ENCODE measurements at places on chromosomes 4 and X. TPM values are rescaled to one million over a fixed set of nuclear protein-coding genes. Genes with fewer than 3 reads are reported as not detected.

DNA sequence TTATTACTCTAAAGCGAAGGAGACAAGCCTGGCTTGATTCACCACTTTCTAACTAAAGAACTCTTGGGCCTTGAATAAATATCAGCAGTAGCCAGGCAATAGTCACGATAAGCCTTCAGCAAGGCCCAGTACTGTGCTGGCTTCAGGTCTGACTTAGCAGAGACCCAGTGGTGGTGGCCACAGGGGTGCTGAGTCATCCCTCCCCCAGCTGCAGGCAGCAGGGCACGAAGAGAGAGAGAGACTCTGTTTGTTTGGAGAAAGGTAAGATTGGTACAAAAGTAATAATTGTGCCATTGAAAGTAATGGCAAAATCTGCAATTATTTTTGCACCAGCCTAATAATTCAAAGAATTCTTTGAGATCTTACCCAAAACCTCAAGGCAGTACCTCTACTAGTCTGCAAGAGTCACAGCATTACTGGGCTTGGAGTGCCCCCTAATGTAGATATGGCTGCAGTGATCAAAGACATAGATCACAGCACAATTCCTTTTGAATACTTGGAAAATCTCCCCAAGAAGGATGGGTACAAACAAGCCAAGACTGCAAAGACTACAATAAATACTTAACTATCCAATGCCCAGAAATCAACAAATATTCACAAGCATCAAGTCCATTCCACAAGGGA lies 159.5 kb upstream of the USP38 start:
- no peaks in the 10 kb centered on the region for H3K4me1 ChIP-seq
- no peak overlapping the region for H3K27ac ChIP-seq
- H3K36me3 ChIP-seq, result no peaks in the 10 kb centered on the region

- H3K4me3 ChIP-seq, result no peak overlapping the region
- no peak for DNase-seq
- H3K27me3 ChIP-seq, result no peaks in the 10 kb centered on the region
These were observed 90.3 kb downstream of the ATP11C start for GRCh38 chrX:139842326-139843185.

DNA sequence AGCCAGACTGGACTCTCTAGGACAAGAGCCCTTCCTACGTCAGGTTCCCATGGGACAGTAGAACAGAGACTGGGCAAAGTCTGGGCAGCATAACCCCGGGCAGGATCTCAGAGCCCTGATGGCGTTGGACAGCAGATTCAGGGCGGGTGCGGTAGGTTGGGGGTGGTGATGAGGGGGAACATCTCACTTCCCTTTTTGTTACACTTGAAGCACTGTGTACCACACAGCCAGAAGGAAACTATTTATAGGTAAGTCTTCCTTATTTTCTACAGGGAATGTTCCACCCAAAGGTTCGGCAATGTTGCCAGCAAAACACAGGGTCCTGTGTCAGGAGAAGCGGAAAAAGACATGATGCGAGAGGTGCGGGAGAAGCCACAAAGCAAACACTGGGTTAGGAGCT lies 54.3 kb downstream of the TSC22D3 start:
- H3K4me1 ChIP-seq, result peaks cover 8% of the 10 kb centered on the region
- no peak for DNase-seq
- no peak overlapping the region for H3K27ac ChIP-seq
- H3K4me3 ChIP-seq, result no peak overlapping the region
- H3K36me3 ChIP-seq, result no peaks in the 10 kb centered on the region
- no peaks in the 10 kb centered on the region for H3K27me3 ChIP-seq

GRCh38 chrX:100829730-100830129 lies 9.5 kb downstream of the CSTF2 start:
- no peak overlapping the region for H3K27ac ChIP-seq
- no peaks in the 10 kb centered on the region for H3K27me3 ChIP-seq
- H3K4me3 ChIP-seq, result no peak overlapping the region
- H3K4me1 ChIP-seq, result no peaks in the 10 kb centered on the region
- no peaks in the 10 kb centered on the region for H3K36me3 ChIP-seq

DNA sequence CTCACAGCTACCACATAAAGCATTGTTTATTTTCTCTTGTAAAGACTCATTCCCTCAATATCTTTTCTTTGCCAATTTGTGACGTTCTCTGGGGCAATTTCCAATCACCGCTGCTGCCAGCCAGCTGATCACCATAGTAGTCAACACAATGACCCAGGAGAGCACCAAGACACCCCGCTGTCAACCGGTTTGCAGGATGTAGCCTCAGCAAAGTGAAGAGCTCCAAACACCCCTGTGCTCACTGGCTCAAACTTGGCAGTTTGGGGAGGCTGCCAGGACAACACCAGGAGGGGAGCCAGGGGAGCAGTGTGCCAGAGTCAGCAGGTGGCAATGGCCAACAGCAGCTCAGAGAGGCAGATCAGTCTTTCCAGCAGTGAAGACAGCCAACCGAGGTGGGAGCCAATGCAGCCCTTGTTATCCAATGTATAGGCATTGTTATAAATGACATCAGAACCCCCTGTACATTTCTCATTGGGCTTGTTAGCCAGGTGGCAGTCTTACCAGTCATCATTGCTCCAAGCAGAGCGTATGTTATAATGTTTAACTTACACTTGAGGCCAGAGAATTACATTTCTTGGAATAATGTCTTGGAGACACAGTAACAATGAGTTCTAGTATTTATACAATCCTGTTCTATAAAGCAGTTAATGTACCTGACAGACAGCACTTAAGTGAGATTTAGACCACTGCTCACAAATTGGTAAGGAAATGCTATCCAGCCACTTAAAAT lies 274.9 kb upstream of the GK2 start:
- H3K27me3 ChIP-seq, result no peaks in the 10 kb centered on the region
- H3K27ac ChIP-seq, result no peak overlapping the region
- H3K4me3 ChIP-seq, result no peak overlapping the region
- H3K36me3 ChIP-seq, result no peaks in the 10 kb centered on the region

- peaks cover 2% of the 10 kb centered on the region for H3K4me1 ChIP-seq
- H3K36me3 ChIP-seq, result no peaks in the 10 kb centered on the region
- no peak for DNase-seq
- no peak overlapping the region for H3K4me3 ChIP-seq
- H3K27me3 ChIP-seq, result no peaks in the 10 kb centered on the region
- H3K27ac ChIP-seq, result no peak overlapping the region
These were observed 26.7 kb downstream of the PJA1 start for GRCh38 chrX:69138512-69138911.

GRCh38 chrX:104482757-104483156 lies 83.2 kb upstream of the IL1RAPL2 start:
- H3K27ac ChIP-seq, result no peak overlapping the region
- H3K27me3 ChIP-seq, result no peaks in the 10 kb centered on the region
- no peak for DNase-seq
- no peaks in the 10 kb centered on the region for H3K4me1 ChIP-seq
- H3K4me3 ChIP-seq, result no peak overlapping the region

- DNase-seq, result no peak
- no peaks in the 10 kb centered on the region for H3K27me3 ChIP-seq
- no peaks in the 10 kb centered on the region for H3K36me3 ChIP-seq
- H3K4me1 ChIP-seq, result no peaks in the 10 kb centered on the region
- no peak overlapping the region for H3K27ac ChIP-seq
These were observed 302.7 kb downstream of the KCTD8 start for GRCh38 chr4:44145868-44146267.

The CNGA1 gene
- 0.02 TPM for polyA plus RNA-seq

The TADA2B gene
- 18.6 TPM for polyA plus RNA-seq

The MAGEA12 gene
- not detected for polyA plus RNA-seq

The HSPA4L gene
- 0.63 TPM for polyA plus RNA-seq

The BCOR gene
- 22.0 TPM for polyA plus RNA-seq
